ENCODE measurements at places on chromosomes 7 and 10.

GRCh38 chr10:50556237-50557120 lies 67.3 kb downstream of the SGMS1 start:
- DNase-seq = no peak

GRCh38 chr10:121244818-121245217 lies 353.4 kb downstream of the FGFR2 start:
- no peak for DNase-seq

GRCh38 chr10:35926846-35927245 lies 284.8 kb upstream of the FZD8 start:
- DNase-seq = no peak

DNA sequence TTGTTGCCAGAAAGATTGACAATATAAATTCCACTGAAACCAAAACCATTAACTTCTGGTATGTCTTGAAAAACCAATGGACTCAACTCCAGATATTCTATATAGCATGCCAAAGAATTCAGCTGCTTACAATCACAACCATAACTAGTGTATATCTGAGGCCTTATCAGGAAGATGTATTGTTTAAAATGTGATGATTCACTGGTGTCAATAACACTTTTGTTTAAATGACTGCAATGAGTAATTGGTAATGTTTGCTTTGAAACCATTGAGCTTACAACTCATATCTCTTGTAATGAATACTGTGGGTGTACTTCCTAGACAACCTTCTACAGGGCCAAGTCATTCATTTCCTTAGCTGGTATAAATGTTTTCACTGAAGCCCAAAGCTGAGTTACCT lies 727.9 kb upstream of the KCND2 start:
- no peak for DNase-seq

GRCh38 chr10:114402871-114403540 lies 1.3 kb downstream of the AFAP1L2 start:
- DNase-seq = no peak

DNA sequence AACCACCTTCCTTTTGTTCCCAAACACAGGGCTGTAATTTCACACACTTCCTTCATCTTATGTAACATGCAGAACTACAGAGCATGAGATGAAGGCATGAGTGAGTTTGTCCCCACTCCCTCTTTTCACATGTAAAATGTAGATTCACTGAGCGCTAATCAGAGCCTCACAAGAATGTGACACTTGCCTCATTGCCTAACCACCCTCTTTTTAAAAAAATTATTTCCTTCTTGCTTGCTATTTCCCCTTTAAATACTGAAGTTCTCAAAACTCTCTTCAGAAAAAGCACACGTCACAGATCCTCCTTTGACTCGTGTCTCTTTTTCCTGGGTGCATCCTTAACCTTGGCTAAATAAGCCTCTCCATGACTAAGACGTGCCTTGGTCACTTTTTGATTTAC lies 121.2 kb upstream of the TARP start:
- DNase-seq = no peak

DNA sequence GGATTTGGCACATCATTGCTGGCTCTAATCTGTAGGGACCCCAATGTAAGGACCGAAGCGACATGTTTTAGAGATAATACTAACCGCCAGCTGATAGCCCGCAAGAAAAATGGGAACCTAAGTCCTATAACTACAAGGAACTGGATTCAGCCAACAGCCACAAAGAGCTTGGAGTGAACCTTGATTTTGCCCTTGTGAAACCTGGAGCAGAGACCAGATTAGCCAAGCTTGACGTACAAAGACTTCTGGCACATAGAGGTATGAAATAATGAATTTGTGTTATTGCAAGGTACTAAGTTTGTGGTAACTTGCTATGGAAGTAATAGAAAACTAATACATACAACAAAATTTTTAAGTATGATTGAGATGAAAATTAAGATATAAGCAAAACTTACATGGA lies 246.9 kb downstream of the AGMO start:
- DNase-seq = no peak

DNA sequence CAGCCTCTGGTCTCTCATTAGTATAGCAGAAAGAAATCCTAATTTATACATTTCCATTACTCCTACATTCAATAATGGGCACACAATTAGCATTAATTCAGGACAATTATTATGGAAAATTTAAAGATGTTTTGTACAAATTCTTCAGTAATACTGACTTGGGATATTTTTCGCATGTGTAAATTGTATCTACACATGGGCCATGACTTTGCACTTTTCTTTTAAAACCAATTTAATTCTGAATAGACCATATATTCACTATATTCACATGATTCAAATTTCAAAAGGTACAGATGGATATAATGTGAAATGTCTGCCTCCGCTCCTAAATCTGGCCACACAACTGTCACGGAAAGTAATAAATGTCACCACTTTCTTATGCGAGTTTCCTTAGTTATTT lies 123.0 kb downstream of the TCERG1L start:
- no peak for DNase-seq

DNA sequence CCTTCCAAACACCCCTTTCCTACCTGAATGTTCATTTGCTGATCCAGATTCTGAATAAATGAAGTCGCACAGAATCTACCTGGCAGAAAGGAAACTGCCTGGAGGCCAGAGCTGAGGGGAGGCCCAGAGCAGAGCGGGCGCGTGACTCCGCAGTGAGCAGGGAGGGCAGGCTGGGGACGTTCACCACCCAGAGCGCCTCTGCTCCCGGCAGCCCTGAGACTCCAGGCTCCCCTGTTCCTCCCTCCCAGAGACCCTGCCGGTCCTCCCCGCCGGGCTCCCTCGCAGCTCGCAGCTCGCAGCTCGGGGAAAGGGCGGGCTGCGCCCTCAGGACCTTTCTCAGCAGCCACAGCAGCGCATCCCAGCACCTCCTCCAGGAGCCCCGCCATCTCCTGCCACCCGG lies 176.7 kb upstream of the ZNF32 start:
- DNase-seq = no peak

- peak; percentile 0 for DNase-seq
These were observed 28.3 kb upstream of the GNA12 start for GRCh38 chr7:2872296-2872874.

DNA sequence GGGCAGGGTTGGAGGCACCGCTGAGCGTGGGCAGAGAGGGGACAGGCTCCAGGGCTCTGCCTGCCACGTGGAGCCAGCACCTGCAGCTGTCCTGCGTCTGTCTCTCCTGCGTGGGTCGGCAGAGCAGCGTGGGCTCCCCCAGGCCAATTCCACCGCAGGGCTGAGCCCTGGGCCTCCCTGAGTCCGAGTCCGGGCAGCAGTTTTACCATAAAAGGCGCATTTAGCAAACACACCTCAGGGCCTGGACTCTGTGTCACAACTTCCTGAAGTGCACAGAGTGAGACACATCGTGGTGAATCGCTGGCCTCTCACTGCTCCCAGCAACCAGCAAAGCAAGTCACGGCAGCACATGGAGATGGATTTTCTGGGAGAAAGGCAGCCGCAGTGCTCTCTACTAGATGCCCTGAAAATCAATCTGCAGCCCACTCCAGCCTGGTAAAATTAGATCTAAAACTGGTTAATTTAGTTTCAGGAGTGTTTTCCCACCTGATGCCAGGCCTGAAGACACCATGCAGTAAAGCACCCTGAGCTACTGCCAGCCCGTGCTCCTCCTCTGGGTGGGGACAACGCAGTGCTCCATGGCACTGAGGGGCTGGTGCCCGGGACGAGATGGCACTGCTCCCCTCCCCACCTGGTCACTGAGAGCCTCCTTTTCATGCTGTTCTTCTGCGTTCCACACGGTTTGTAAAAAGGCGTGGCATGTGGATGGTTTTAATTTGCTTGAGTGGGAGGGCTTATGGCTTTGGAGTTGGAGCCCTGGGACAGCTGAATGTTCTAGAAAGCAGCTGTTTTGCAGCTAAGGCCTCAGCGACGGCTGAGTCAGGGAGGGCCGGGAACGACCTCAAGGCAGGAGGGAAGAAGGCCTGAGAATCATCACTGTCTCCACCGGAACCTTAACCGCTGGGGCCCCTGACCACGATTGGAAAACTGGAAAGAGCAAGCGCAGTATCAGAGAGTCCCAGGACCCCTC lies 336.9 kb downstream of the ADARB2 start:
- DNase-seq = no peak

DNA sequence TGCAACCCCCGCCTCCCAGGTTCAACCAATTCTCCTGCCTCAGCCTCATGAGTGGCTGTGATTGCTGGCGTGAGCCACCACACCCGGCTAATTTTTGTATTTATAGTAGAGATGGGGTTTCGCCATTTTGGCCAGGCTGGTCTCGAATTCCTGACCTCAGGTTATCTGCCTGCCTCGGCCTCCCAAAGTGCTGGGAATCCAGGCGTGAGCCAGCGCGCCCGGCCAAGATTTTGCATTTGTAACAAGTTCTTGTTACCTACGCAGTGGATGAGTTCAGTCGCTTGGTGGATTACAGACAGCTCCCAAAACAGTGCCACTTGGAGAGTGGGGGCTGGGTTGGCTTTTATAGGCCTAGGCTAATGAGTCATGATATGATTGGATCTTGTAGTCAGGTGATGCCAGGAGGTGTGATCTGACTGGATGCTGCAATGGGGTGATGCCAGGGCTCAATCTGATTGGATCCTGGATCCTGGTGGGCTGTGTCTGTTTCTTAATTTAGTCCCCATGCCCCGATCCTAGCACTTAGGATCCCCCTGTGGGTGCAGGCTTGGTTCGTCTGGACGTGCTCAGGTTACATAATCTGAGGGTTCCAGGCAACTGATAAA lies 20.3 kb downstream of the SBDS start:
- no peak for DNase-seq

DNA sequence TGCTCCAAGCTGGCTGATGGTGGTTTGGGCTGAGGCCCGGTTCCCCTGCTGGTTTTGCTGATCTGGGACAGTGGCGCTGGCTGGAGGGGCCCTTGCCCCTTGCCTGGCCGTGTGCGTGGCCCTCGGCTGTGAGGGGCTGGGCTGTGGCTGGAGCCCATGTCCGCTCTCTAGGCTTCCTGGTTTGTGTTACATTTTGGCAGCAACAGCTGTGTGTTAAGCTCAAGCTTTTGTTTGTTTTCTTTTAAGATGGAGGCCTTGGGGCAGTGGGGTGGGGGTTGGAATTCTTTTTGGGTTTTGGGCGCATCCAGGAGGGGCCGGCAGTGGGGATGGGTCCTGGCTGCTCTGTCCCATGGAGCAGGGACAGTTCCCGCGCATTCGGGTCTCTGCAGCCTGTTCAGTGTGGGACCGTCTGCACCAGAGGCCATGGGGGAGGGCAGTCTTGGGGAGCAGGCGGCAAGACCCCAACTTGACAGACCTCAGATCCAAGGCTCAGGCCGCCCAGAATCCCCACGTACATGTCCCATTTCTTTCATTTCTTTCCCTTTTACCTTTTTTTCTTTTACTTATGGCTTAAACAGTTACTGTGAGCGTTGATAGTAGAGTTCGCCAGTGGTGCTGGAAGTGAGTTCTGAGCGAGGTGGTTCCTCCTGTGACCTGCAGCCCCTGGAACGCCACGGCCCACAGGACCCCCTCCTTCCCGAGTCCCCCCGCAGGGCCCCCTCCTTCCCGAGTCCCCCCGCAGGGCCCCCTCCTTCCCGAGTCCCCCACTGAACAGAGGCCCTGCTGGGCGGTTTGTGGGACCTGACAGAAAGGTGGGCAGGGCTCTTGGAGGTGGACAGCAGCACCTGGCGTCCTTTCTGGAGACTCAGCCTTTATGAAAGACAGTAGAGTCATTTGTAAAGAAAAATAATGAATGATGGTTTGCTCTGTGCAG lies 75.3 kb downstream of the INPP5A start:
- DNase-seq = no peak

DNA sequence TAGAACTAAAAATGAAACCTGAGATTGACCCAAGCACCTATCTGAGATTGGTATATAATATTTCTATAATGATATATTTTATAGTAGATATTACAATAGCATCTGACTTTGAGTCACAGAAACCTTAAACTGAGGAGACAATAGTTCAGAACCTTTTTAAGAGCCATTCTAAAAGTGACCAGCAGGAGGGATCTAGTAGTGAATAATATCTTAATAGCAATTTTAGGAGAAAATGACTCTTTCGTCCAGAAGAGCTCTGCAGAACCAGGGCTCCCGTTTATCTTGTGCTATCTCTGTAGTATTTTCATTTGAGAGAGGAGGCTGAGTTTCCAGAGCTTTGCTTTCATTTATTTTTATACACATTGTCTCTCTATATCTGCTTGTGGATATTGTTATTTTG lies 68.1 kb downstream of the PODXL start:
- peak; percentile 18 for DNase-seq

GRCh38 chr10:71059054-71059818 lies 153.1 kb upstream of the UNC5B start:
- no peak for DNase-seq

DNA sequence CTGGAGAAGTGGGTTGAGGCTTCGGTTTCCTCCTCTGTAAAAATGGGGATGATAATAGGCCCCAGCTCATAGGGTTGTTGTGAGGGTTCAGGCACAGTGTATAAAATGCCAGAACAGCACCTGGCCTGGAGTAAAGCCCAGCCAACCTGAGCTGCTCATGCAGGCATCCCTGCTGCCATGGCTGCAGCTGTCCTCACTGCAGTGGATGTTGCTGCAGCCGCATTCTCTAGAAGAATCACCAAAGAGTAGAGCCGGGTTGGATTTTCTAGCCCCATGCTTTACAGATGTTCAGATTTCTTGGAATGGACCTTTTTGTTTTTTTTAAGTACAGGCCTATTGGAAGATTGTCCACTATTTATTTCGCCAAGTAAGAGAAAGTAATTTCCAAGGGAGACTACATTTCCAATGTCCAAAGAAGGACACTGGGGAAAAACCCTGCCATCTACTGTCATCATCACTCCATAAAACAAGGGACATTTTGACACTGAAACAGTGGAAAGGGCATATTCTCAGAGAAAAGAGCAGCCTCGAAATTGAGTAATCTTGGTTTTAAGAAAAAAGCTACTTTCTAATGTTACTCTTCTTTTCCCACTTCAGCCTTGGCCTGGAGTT lies 147.5 kb upstream of the TCF7L2 start:
- no peak for DNase-seq

Data from Kasumi-1 (cell line).